NCI-H1436 treated with DMSO at 0.1 percent for 48 hours (cell line): ENCODE measurements at places on chromosomes 5 and 9.

DNA sequence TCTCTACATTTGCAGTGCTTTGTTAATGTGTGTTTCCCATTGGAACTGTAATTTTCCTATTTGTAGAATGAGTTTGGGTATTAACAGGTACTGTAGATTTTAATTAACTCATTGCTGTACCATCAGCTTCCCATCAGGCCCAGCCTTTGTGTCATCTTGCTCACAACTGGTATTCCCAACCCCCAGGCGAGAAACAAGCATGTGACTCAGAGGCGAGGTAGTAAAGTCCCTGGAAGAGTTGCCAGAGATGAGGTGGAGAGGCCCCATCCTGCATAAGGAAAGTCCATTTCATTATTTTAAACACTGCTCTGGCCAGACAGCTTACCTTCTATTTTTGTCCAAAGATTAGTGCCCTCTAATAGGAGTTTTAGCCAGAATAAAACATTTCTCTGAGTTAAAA, 29.9 kb downstream of the ADCY2 start:
- DNase-seq = no peak

GRCh38 chr9:82922686-82923085, 140.3 kb downstream of the RASEF start:
- DNase-seq = no peak

DNA sequence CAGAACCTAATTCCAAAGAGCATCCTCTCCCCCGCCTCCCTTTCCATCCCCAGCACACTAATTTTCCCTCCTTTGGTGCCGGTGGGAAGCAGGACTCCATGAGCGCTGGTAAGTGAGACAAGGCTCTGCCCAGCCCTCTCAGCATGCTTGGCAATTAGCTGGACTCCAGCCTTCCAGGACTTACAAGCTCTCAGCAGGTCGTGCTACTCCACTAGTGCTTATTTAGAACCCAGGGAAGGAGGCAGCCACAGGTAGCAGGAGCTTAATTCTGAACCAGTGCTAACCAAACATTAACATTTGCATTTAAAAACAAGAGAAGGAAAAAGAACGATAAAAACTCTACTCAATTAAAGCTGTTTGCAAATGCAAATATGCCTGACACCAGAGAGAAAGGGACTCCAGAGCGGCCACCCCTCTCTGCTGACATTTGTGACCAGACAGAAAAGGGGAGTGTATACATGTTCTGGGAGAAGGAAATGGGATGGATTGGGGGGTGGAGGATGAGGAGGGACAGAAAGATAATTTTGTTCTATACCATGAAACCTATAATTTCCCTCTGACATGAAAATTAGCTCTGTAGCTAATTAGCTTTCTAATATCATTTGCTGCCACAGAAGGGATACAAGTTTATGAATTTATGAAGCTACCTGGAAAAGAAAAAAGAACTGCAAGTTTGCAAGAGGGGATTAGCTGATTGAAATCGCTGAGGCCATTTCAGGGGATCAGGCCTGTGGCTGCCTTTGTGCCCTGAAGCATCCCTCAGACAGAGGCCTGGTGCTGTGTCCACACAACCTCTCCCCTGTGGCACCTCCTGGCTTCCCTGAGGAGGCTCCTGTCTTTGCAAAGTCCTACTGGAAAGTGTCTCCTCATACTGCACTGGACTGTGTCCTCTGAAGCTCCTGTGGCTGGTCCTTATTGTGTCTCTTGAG, 266.3 kb downstream of the SEC61B start:
- no peak for DNase-seq

DNA sequence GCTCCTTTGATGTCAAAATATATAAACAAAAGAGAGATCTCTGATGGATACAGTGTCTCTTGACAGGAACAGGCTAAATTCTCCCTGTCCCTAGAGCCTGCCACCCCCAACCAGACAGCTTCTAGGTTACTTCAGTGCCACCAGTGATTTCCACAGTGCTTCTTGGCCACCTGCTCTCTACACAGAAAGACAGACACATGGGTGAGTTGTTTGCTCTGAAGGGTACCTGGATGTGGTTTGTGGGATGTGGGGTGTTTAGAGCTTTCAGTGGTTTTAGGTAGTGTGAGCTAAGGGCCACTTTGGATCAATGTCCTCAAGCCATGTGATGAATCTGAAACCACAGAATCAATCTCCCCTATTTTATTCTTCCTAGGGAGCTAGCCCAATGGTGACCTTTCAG, 125.4 kb downstream of the ANKRD18B start:
- DNase-seq = no peak

GRCh38 chr5:61330341-61330844, 1.7 kb upstream of the ZSWIM6 start:
- DNase-seq = no peak

DNA sequence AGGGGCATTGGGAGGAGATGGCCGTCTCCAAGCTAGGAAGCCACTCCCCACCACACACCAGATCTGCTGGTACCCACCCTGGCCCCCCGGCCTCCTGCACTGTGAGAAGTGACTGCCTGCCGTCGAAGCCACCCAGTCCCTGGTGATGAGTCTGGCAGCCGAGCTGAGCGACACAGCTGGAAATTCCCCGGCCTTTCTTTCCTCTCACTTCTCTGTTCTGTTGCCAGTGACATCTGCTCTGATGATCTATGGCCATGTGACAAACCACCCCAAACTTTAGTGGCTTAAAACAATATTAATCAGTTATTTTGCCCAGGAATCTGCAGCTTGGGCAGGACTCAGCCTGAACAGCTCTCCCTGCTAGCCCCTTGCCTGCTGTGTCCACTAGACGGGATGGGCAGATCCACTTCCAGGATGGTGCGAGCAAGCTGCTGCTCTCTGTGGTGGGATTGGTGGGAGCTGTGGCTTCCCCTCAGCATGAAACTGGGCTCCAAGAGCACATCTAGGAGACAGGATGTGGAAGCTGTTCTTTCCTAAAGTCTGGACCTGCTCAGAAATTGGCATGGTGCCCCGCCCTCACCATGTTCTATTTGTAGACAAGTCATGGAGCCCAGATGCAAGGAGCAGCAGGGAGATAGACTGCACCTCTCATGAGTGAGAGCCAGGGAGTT, 211.2 kb downstream of the GADD45G start:
- no peak for DNase-seq

DNA sequence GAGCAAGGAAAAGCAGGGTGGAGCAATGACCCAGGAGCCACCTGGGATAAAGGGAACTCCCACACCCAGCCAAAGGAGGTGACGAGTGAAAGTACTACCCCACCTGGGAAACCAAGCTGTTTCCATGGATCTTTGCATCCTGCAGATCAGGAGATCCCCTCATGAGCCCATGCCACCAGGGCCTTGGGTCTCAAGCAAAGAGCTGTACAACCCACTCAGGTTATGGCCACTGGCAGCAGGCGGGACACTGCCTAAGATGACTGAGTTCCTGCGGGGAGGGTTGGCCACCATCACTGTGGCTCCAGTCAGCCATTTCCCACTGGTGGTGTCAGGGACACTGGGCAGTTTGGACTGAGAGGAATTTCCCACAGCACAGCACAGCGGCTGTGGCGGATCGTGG, 225.7 kb downstream of the CDH9 start:
- no peak for DNase-seq

DNA sequence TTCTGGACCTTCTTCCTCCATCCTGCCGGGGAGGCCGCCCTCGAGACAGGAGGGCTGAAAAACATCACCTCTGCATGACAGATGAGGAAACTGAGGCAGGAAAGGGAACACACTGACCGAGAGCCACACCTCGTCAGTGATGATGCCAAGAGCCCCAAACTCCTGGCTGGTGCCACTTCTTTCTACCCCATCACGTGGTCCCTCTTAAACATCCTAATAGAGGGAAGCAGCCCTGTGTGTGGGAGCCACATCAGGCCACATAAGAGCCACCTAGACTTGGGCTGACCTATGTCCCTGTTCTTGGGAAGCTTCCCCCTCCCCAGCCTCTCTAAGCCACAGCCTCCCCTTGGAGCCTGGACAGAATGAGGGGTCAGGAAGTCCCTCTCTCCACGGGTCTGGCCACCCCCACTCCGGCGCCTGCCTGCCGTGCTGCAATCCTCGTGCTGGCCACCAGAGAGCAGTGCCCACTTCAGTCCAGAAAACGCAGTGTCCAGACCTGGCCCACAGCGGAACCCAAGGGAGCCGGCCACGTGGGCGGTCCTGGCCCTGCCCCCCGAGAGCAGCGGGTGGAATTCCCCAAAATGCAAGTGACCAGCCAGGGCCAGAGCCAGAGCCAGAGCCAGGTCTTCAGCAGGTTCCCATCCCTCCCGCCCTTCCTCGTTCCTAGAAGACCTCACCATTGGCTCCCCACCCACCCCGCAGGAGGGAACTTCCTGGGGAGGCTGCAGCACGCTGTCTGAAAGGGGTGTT, 54.7 kb upstream of the SARDH start:
- no peak for DNase-seq

DNA sequence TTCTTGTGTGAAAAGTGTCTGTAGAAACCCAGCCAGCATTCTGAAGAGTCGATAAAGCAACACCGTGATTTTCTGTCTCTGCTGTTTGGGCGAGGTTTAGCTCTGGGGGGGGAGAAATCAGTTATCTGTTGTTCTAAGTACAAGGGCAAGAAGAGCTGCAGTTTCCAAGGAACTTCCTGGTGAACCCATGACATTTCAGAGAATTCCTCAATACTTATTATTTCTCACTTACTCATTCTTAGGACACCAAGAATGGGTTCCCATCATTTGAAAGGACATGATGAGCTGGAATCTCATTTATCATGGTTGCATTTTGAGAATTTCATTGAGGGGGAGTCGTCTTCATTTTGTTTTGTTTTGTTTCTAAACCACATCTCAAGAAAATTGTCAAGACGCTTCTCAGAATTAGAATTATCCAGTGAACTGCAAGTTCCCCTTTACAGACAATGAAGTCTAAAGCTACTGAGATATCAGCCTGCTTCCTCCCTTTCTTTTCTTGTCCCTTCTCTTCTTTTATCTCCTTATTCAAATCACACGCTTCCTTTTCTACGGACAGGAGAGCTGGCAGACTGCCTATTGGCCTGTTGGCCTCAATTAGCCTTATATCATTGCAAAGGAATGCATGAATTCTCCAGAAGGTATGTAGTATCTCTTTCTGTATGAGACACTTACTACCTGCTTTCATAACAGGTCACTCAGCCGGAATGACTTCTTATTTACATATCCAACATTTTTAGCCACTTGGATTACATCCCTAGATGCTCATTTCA, 53.7 kb downstream of the ZNF462 start:
- no peak for DNase-seq

DNA sequence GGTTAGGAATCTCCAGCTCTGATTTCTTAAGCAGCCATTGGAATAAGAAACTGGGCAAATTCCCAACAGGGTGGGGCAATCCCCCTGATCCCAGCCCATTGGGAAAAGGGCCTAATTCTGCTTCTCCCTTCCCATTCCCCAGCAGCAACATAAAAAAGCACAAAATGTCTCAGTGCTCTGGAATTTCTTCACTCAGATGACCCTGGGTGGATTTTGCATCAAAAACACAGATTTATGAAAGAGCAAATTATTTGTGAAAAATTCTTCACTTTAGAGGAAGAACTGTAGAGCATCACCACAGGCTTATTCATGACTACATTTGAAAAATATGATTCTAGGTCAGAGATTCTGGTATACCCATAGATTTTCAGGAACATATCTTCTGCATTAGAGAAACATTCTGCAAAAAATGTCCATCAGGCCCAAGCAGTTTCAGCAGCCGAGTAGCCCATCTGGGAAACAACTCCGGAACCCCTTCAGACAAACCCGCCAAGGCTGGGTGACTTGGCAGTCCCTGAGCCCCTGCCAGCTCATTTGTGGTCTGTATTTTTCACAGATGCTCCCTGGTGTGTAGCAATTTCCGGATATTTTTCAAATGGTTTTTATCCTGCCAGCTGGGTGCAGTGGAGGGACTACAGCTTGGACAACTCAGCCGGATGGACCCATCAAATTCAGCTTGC, 102.1 kb upstream of the RANBP3L start:
- DNase-seq = no peak
